ENCODE measurements at places on chromosomes 4 and X. TPM values are rescaled to one million over a fixed set of nuclear protein-coding genes. Genes with fewer than 3 reads are reported as not detected.
A peak's percentile ranks its signal among the peaks of the same experiment; 100 is the strongest.

DNA sequence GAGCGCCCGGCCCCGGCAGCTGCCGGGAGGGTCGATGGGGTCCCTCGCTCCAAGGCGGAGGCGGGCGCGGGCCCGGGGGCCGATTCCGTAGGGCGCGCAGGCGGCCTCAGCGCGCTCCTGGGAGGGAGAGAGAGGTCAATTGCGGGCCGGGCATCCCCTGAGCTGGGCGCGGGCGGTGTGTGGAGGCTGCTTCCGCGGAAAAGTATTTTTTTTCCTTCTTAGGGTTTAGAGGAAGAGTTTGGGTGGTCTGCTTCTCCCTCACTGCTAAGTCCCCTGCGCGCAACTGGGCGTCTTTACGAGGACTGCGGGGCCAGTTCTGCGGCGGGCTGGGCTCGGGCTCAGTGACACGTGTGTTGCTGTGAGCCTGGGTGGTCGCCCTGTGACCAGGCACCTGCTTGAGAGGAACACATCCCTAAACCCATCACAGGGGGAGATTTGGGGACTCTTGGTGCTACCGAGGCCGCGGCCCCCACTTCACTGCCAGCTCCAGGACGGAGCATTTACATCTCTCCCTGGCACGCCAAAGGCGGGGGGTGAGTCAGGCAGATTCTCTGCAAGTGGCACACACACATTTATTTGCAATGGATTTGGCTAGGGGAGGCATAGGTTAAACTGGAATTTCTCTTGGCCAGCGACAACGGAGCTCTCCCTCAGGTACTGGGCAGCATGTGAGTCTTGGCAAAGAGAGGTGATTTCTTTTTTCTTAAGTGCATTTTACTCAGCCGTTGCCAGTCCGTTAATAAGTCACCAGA is 151.2 kb upstream of the SLC4A4 start:
- peak; percentile 54 for DNase-seq

GRCh38 chr4:14855719-14856061 is 146.6 kb upstream of the CPEB2 start:
- DNase-seq = no peak

GRCh38 chr4:8739317-8739716 is 132.3 kb downstream of the HMX1 start:
- DNase-seq = no peak

GRCh38 chr4:39484582-39485272 is 25.9 kb downstream of the LIAS start:
- DNase-seq = no peak

Gene USP51
- total RNA-seq = 2.1 TPM

- DNase-seq = no peak
Observed at GRCh38 chr4:7769396-7770223, 170.1 kb downstream of the AFAP1 start.

Gene CXCL11
- total RNA-seq = not detected

Gene PAGE2
- total RNA-seq = not detected

Gene ADH1B
- not detected for total RNA-seq
